ENCODE measurements at places on chromosomes 4 and X. TPM values are rescaled to one million over a fixed set of nuclear protein-coding genes. Genes with fewer than 3 reads are reported as not detected.

DNA sequence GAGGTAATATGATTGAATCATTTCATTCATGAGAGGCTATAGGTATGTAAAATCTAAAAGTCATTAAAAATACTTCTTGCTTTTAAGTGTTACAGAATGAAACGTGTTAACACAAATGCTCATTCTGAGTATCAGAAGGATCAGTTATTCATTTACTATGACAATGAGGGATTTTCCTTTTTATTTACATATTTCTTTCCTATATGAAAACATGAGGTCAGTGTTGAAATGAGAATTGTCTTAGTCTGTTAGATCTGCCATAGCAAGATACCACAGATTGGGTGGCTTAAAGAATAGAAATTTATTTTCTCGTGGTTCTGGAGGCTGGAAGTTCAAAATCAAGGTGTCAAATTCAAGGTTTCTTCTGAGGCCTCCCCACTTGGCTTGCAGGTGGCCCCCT, 181.2 kb downstream of the ARHGAP10 start:
- 0 out of 2 replicates have a peak, but pooled peaks cover 2% of the 10 kb centered on the region for H3K4me1 ChIP-seq
- H3K27ac ChIP-seq, result no peak overlapping the region
- no peak for DNase-seq
- no peak overlapping the region for H3K4me3 ChIP-seq
- H3K36me3 ChIP-seq, result no peaks in the 10 kb centered on the region

DNA sequence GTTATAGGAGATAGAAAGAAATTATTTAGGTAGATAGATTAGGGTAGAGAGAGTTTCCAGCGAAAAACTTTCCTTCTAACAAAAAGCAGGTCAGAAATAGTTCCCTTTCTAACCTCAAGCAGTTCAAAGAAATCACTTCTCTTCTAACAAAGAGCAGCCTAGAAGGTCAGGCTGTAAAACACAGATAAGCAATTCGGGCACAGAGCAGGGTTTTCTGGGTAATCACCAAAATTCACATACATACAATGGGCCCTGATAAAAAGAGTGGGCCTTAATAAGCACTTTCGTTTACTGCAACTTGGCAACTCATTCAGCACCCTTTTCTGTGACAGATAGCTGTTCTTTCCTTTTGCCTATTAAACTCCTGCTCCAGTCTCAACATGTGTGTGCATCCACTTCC, 13.4 kb upstream of the NAF1 start:
- H3K4me1 ChIP-seq, result no peaks in the 10 kb centered on the region
- DNase-seq, result no peak
- H3K4me3 ChIP-seq, result no peak overlapping the region
- no peak overlapping the region for H3K27ac ChIP-seq
- H3K27me3 ChIP-seq, result no peaks in the 10 kb centered on the region
- no peaks in the 10 kb centered on the region for H3K36me3 ChIP-seq

DNA sequence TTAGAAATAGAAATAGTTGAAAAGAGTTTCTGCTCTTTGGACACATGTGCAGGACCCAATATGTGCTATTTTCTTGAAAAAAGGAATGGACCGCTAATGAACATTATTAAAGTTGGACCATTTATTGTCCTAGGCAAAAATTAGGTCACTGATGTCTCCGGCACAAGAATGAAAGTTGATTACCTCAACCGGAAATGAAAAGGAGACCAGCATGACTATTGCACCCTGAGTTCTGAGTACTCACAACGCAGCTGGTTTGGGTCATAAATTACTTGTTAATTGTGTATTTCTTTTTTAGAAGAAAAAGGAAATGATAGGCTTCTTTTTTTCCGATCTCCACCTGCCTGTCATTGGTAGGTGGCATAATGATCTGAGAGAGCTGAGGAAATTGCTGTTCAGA, 232.7 kb downstream of the ARHGAP24 start:
- no peak overlapping the region for H3K4me3 ChIP-seq
- no peaks in the 10 kb centered on the region for H3K27me3 ChIP-seq
- no peaks in the 10 kb centered on the region for H3K36me3 ChIP-seq
- no peak for DNase-seq
- no peaks in the 10 kb centered on the region for H3K4me1 ChIP-seq

DNA sequence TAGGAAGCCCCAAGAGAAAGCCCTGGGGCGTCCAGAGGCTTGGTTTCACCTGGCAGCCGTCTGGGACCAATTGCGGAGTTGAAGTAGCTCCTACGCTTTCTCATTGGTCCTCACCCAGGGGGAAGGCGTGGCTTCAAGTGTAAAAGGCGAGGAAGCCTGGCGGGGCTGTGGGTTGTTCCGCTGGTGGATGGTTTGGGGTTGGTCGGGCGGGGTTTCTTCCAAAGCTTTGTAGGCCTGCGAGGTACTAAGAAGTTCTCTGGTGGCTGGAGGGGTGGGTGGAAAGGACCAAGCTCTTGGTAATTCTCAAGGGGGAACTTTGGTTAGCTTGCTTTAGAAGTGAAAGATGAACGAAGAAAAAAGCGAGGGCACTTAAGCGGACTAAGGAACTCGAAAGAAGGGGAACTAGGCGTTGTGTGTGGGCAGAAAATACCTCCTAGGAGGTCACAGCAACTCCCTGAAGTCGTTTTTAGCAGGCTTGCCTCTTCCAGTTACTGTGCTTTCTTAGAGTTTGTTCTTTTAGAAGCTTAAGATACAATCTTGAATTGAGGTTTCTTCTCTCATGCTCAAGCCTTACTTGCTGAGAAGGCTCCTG, 36.6 kb downstream of the CCNG2 start:
- no peak for DNase-seq
- H3K4me3 ChIP-seq, result no peak overlapping the region
- H3K36me3 ChIP-seq, result no peaks in the 10 kb centered on the region

DGKK gene
- not detected for total RNA-seq

SCFD2 gene
- 7.0 TPM for total RNA-seq

ZNF630 gene
- 2.3 TPM for total RNA-seq

Measured in PC-9 (cell line).